ENCODE measurements at places on chromosomes 5 and 9. TPM values are rescaled to one million over a fixed set of nuclear protein-coding genes. Genes with fewer than 3 reads are reported as not detected.

ABLIM3 gene
- not detected for total RNA-seq

DNA sequence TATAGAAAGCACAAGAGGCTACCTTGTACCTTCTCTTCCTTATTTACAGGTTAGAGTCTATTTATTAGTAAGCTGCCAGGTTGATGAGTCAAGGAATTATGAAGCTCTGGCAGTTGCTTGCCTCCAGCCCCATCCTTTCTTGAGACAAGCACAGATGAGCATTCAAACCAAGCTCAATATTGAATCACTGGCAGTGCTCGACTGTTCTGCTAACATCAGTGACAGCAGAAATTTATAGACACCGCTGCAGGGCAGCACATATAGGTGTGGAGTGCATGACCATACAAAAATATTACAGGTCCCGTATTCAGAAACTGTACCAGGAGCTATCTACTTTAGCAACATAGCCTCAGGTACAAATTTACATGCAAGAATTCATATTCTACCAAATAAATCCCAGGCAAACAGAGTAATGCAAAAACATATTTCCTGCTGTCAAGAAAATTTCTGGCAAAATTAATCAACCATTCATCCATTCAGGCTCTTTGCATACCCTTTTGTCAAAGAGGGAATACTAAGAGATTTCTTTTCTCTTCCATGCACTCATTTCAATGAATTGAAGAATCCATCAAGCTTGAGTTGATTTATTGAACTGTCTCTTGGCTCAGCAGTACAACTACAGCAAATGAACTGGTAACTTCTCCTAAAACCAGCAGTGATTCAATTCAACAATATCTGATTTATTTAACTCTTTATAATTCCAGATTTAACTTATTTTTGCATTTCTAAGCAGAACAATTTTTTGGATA is 26.9 kb upstream of the PCA3 start:
- no peak overlapping the region for H3K27ac ChIP-seq
- H3K4me3 ChIP-seq = no peak overlapping the region
- no peak for DNase-seq
- no peaks in the 10 kb centered on the region for H3K4me1 ChIP-seq
- H3K27me3 ChIP-seq = peaks cover 9% of the 10 kb centered on the region

- no peaks in the 10 kb centered on the region for H3K27me3 ChIP-seq
- H3K27ac ChIP-seq = no peak overlapping the region
- no peak for DNase-seq
Observed at GRCh38 chr5:167951116-167951515, 340.3 kb upstream of the WWC1 start.

SPINK1 gene
- not detected for total RNA-seq

CDH6 gene
- not detected for total RNA-seq

DNA sequence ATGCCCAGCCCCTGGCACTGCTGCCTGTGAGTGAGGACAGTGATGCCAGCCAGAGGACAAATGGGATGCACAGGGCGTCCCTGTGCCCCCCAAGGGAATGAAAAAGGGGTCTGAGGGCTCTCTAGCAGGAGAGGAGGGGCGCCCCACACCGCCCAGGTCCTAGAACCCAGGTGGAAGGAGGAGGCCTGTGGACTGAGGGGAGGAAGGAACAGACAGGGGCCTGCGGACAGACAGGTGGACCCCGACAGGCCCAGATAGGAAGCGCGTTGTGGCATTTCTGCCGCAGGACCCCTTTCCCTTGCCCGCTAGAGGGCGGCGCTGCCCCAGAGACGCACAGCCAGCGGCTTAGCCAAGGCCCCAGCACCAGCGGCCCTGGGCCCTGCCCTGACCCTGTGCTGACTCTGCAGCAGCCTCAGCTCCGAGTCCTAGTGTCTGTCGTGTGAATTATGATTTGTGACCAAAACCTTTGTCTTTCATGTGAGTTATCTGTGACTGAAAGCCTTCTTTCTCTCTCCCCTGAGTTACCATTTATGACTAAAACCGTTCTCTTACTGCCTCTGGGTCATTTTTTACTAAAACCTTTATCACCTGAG is 30.7 kb downstream of the TRIP13 start:
- DNase-seq = peak; percentile 64
- H3K4me1 ChIP-seq = peaks cover 6% of the 10 kb centered on the region
- peaks cover 6% of the 10 kb centered on the region for H3K36me3 ChIP-seq

DNA sequence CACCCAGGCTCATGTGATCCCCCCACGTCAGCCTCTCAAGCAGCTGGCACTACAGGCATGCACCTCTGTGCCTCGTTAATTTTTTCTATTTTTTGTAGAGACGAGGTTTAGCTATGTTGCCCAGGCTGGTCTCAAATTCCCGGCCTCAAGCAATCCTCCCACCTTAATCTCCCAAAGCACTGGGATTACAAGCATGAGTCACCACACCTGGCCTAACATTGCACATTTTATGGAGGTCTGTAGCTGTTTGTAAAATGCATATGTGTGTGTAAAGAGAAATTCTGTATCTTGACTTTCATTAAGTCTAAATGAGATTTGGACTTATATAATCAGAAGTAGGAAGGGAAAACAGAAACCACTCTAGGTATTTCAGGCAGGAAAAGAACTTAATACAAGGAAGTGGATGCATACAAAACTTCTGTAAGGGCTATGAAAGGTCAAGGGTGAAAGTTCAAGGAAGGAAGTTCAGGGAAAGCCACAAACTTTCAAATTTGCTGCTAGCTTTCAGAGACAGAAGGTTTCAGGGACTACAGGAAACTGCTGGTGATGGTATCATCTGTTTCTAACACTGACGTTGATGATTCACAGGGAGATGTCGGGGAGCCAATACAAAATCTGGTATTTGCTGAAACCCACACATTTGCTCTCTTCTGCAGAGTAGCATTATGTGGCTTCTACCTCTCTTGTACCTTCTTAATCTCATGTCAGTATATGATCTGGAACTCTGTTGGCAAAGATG is 209.4 kb downstream of the PIK3R1 start:
- peaks cover 46% of the 10 kb centered on the region for H3K4me1 ChIP-seq
- peak overlapping the region; percentile 19 for H3K27ac ChIP-seq
- DNase-seq = peak; percentile 20
- no peaks in the 10 kb centered on the region for H3K36me3 ChIP-seq
- H3K27me3 ChIP-seq = peaks cover 5% of the 10 kb centered on the region
- H3K4me3 ChIP-seq = peak overlapping the region; percentile 6

GRCh38 chr9:127283917-127284497 is 19.4 kb downstream of the GARNL3 start:
- DNase-seq = no peak
- peaks cover 20% of the 10 kb centered on the region for H3K27me3 ChIP-seq
- H3K4me1 ChIP-seq = no peaks in the 10 kb centered on the region
- no peaks in the 10 kb centered on the region for H3K36me3 ChIP-seq
- H3K27ac ChIP-seq = no peak overlapping the region

DNA sequence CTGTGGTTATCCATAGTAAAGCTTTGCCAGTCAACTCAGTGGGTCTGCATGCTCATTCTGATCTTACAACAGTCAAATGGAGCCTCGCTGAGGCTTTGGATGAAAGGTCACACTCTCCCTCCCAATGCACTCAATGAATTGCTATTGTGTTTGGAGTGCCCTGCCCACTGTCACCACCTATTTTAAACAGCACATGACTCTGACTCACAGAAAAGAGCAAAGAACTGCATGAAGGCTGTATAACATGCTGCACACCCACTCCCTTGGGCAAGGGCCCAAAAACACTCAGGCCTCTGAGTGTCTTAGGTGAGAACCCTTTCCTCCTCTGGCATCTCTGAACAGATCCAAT is 118.7 kb upstream of the CCDC112 start:
- H3K27me3 ChIP-seq = peaks cover 10% of the 10 kb centered on the region
- no peak overlapping the region for H3K27ac ChIP-seq
- no peak overlapping the region for H3K4me3 ChIP-seq
- no peaks in the 10 kb centered on the region for H3K36me3 ChIP-seq

DNA sequence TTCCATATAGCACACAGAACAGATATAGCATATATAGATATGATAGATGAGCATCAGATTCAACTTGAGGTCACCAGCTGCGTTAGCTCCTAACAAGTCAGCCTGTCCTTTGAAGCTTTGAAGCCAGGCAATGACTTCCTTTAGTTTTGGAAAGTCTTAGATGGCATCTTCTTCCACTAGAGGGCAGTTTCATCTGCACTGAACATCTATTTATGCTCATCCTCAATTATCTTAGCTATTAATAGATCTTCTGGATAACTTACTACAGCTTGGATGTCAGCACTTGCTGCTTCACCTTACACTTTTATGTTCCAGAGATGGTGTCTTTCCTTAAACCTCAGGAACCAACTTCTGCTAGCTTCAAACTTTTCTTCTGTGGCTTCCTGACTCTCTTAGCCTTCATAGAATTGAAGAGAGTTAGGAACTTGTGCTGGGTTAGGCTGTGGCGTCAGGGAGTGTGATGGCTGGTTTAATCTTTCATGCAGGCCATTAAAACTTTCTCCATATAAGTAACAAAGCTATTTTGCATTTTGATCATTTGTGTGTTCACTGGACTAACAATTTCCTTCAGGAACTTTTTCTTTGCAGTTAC is 1401.4 kb downstream of the EFNA5 start:
- H3K36me3 ChIP-seq = no peaks in the 10 kb centered on the region
- H3K4me3 ChIP-seq = no peak overlapping the region
- H3K27ac ChIP-seq = no peak overlapping the region
- no peaks in the 10 kb centered on the region for H3K27me3 ChIP-seq
- no peak for DNase-seq

GRCh38 chr9:14441976-14442651 is 128.2 kb upstream of the NFIB start:
- H3K27ac ChIP-seq = no peak overlapping the region
- H3K4me3 ChIP-seq = no peak overlapping the region
- H3K4me1 ChIP-seq = no peaks in the 10 kb centered on the region
- no peak for DNase-seq
- H3K27me3 ChIP-seq = peaks cover 4% of the 10 kb centered on the region

CNTNAP3B gene
- not detected for total RNA-seq

DNA sequence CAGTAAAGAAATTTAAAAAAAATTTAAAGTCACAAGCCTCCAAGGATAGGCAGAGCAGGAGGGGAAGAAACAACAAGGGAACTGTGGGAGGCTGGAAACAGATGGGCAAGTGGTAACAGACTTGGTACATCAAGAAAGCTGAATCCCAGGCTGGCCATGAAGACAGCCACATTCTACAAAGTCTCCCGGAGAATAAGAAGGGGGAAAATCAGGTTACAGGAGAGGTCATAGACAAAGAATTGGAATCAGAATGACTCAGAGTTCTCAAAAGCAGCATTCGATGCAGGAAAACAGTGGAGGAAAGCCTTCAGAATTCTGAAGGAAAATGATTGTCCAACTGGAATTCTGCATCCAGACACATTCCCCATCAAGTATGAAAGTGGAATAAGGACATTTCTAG is 129.7 kb downstream of the ADAMTS2 start:
- H3K4me3 ChIP-seq = no peak overlapping the region
- H3K4me1 ChIP-seq = no peaks in the 10 kb centered on the region
- H3K36me3 ChIP-seq = no peaks in the 10 kb centered on the region
- no peaks in the 10 kb centered on the region for H3K27me3 ChIP-seq

DNA sequence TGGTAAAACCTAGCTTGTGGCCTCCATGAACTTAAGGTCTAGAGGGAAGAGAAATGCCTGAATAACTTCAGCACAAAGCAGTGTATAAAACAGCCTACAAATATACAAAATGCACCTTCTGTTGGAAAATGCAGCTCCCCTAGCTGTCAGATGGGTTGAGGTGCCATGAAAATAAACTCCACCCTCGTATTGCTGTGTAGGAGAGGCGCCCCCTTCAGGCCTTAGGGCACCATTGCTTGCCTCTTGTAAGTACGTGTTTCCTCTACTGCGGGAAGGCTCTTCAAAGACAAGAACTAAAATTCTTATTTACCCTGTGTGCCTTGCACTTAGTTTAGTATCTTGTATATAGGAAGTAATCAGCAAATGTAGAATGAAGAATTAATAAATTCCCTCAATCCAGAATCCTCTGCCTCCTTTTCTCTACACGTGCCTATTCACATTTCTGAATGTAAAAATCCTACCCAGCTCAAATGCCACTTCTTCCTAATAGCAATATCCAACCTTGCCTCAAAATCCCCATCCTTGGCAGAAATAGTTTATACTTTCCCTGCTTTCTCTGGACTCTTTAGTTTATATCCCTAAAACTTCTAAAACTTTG is 393.7 kb upstream of the PDE4D start:
- no peak overlapping the region for H3K4me3 ChIP-seq
- DNase-seq = no peak
- no peaks in the 10 kb centered on the region for H3K36me3 ChIP-seq
- no peak overlapping the region for H3K27ac ChIP-seq
- no peaks in the 10 kb centered on the region for H3K27me3 ChIP-seq
- no peaks in the 10 kb centered on the region for H3K4me1 ChIP-seq

SEMA6A gene
- 0.23 TPM for total RNA-seq

ADAM19 gene
- total RNA-seq = 348 TPM

PCDHGA6 gene
- total RNA-seq = 0.42 TPM

GRCh38 chr5:71645030-71645429 is 57.9 kb downstream of the MCCC2 start:
- no peaks in the 10 kb centered on the region for H3K27me3 ChIP-seq
- no peaks in the 10 kb centered on the region for H3K4me1 ChIP-seq
- H3K27ac ChIP-seq = no peak overlapping the region
- peaks cover 48% of the 10 kb centered on the region for H3K36me3 ChIP-seq

GPRIN1 gene
- total RNA-seq = 3.1 TPM

GOLGA1 gene
- 16.6 TPM for total RNA-seq

DNA sequence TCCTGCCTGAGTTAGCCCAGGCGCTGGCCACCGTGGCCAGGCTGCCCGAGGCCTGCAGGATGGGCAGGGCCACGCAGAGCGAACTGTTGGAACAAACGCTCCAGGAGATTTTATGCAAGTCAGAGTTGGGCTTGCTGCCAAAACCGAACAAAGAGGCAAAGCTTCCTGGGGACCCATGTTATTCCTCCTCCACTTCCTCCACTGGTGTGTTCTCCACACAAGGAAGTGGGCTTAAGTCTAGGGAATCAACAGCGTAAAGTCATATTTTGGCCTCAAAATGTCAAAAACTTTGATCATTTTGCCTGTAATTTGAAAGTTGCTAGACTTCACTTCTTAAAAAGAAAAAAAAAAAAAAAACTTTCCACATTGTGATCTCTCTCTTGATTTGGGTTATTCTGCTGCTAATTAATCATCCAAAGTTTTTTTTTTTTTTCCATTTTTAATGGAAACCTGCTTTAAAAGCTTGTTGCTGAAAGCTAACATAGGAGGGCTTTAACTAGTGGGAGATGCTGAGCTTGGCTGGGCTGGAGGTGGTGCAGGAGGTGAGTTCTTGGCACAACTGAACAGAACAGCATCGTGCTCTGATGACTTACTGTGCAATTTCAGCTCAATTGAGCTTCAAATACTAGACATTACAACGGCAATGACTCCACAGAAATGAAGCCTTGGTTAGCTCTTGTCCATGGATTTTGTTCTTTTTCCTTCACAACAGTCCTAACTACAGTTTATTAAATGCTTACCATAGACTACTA is 73.0 kb downstream of the PTPDC1 start:
- no peak overlapping the region for H3K4me3 ChIP-seq
- no peak overlapping the region for H3K27ac ChIP-seq
- H3K27me3 ChIP-seq = no peaks in the 10 kb centered on the region
- peaks cover 12% of the 10 kb centered on the region for H3K4me1 ChIP-seq
- no peak for DNase-seq
- H3K36me3 ChIP-seq = no peaks in the 10 kb centered on the region

NPR3 gene
- total RNA-seq = not detected

SNCB gene
- not detected for total RNA-seq

NNT gene
- total RNA-seq = 43.6 TPM
